CD4-positive, alpha-beta T cell treated with Interleukin-12 subunit alpha and Interleukin-12 subunit beta, for 1 hour (primary cell): ENCODE measurements at places on chromosomes 4 and X.
A peak's percentile ranks its signal among the peaks of the same experiment; 100 is the strongest.

- DNase-seq = no peak
These were observed 189.0 kb upstream of the HCCS start for GRCh38 chrX:10922159-10922558.

DNA sequence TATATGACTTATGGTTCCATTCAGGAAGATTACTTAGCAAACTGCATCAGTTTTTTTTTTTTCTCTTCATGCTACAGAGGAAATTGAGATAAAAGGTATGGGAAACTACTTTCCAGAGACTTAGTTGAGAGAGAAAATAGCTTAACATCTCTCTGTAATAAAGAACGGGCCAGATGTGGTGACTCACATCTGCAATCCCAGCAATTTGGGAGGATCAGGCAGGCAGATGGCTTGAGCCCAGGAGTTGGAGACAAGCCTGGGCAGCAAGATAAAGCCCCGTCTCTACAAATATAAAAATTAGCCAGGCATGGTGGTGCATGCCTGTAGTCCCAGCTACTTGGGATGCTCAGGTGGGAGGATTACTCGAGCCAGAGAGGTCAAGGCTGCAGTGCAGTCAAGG is 271.2 kb upstream of the TENM3 start:
- no peak for DNase-seq

DNA sequence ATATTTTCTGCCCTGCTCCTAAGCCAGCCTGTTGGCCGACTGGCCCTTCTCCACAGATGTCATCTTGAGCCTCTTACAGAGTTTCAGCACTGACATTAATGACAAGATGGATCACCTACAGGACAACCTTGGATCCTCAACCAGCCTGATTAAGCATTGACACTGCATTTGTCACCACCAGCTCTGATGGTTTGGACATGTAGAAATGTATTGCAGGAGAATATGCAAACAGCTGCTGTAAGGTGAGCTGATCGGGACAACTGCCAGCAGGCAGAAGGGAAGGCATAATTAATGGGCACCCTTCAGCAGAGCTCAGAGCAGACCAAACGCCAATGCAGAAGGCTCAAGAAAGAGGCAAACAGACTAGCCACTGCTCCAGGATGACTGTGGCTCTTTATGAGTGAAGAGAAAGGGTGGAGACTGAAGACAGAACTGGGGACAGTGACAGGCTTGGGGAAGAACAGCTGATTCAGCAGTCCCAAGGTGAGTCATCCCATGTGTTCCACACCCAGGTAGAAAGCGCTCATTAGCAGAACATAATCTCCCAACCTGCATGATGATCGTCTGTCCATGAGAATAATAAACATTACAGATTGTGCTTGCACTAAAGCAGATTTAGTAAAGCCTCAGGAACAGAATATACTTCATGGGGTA is 6.7 kb downstream of the CORIN start:
- DNase-seq = no peak

DNA sequence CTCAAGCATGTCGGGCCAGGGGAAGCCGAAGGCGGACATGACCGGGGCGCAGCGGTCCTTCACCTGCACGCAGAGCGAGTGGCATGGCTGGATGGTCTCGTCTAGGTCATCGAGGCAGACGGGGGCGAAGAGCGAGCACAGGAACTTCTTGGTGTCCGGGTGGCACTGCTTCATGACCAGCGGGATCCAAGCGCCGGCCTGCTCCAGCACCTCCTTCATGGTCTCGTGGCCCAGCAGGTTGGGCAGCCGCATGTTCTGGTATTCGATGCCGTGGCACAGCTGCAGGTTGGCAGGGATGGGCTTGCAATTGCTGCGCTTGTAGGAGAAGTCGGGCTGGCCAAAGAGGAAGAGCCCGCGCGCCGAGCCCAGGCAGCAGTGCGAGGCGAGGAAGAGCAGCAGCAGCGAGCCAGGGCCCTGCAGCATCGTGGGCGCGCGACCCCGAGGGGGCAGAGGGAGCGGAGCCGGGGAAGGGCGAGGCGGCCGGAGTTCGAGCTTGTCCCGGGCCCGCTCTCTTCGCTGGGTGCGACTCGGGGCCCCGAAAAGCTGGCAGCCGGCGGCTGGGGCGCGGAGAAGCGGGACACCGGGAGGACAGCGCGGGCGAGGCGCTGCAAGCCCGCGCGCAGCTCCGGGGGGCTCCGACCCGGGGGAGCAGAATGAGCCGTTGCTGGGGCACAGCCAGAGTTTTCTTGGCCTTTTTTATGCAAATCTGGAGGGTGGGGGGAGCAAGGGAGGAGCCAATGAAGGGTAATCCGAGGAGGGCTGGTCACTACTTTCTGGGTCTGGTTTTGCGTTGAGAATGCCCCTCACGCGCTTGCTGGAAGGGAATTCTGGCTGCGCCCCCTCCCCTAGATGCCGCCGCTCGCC is at the start of gene SFRP2:
Gene SFRP2 (minus strand): TSS at position 671 of the 864 bp plus-strand sequence. CDS start 248 bp downstream, at position 423.
- DNase-seq = no peak

GRCh38 chrX:48631376-48632090 is 34.2 kb downstream of the WDR13 start:
- DNase-seq = peak; percentile 82

- no peak for DNase-seq
These were observed 29.8 kb downstream of the ACOX3 start for GRCh38 chr4:8410641-8411271.

- no peak for DNase-seq
These were observed 172.3 kb downstream of the ADGRA3 start for GRCh38 chr4:22343606-22344005.

DNA sequence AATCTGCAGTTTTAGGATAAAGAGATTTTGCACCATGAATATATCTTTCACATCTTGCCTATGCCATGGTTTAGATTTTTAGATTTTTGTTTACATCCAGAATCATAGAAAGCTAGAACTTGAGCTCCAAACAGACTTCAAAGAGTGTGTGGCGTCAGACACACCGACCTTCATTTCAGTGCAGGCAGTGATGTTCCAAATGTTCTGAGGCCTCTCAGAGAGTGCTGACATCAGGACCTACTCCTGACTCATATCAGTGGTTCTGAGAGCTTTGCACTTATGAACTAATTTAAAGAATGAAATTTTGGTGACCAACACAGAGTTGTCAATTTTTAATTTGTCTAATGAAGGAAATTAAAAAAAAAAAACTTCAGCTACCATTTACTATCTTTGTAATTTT is 18.3 kb downstream of the CXCR3 start:
- DNase-seq = no peak

DNA sequence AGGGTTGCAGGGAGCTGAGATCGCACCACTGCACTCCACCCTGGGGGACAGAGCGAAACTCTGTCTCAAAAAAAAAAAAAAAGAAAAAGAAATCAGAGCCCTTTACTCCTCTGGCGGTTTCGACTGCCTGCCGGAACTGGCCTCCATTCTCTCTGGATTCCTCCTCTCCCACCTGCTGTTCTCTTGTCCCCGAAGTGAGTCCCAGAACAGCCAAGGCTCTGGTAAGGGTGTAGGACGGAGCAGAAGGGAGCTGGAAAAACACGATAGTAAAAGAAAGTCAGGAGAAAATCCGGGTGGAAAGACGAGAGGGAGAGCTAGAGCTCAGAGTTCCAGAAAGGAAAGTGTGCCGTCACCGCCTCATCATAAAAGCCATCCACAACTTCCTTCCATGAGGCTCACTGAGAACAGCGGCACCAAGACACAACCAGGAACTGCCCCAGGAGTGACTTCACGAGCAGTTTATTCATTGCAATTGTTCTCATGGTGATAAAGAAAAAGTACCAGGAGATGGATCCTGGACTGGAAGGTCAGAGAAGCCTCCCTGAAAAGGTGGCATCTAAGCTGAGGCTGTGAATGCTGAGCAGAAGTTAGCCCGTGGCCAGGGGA is 12.3 kb downstream of the TLR3 start:
- no peak for DNase-seq

- peak; percentile 74 for DNase-seq
These were observed at the start of gene TMEM156 for GRCh38 chr4:39032218-39033085. Gene TMEM156 (minus strand): TSS chr4:39032409. CDS start chr4:39032313, 96 bp downstream.

- no peak for DNase-seq
These were observed 15.0 kb downstream of the UGT8 start for GRCh38 chr4:114613560-114613959.

DNA sequence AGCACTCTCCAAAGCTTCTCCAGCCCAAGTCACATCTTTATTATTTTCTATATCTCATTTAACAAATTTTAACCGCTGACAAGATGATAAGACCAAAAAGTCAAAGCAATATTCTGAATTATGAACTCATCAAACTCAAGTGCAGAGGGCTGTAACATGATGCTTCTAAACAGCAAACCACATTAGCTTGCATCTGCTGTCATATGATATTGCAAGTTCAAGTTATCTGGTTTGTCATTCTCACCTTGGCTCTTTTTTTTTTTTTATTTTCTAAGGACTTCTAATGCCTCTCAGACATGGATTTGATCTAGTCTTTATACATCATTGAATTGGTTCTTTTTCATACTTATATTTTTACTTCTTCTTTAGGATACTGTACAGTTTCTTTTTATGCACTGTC is 93.4 kb downstream of the SLC10A7 start:
- DNase-seq = no peak

GRCh38 chr4:74456849-74457395 is 12.0 kb downstream of the AREG start:
- DNase-seq = no peak

DNA sequence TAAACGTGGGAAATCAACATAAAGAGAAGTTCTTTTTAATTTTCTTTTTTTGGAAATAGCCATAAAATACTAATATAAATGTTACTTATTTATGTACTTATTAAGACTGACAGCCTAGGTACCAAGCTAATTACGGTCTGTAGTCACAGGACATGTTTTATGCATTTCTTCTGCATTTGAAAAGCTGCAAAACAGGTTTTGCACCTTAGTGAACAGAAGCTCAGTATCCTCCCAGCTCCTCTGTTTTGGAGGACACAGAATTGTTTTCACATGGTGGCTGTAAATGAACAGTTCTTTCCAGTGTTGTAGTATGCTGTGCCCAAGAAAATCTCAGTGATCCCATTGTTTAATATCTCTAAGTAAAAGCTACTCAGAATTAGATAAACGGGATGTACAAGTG is 1788.0 kb upstream of the TENM3 start:
- no peak for DNase-seq

DNA sequence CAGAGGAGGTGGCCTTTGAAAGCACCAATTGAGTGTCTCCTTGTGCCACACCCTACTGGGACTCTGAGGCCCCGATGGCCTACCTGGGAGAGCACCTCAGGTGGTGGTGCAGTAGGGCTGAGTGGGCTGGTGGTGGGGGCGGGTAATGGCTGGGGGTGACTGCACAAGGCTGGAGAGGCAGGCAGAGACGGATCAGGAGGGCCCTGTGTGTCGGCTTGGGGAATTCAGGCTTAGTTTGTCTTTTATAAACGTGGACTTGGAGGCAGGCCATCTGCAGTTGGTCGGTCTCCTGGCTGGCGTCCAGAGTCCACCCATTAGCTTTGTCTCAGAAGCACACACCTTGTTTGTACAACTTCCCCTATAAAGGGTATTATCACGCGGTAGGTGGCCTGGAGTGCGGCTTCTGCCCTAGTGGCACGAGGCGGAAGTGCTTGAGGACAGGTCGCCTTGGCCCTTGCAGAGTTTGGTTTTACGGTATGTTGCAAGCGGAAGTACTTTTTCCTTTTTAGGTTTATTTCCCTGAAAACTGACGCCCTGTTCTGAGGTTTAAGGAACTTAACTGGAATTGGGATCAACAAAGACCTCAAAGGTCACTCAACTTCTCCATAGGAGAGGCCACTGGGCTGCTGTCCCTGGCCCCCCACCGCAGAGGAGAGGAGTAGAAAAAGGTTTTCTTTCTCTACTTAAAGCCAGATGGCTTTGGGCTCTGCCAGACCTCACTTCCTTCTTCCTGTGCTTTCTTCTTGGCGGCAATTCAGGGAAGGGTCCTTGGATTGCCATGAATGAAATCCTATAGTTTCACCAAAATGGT is 8.0 kb downstream of the TBC1D14 start:
- no peak for DNase-seq

- peak; percentile 24 for DNase-seq
These were observed 46.3 kb downstream of the RASSF6 start for GRCh38 chr4:73573794-73574528.

GRCh38 chrX:5683996-5684395 is 544.7 kb downstream of the NLGN4X start:
- no peak for DNase-seq

DNA sequence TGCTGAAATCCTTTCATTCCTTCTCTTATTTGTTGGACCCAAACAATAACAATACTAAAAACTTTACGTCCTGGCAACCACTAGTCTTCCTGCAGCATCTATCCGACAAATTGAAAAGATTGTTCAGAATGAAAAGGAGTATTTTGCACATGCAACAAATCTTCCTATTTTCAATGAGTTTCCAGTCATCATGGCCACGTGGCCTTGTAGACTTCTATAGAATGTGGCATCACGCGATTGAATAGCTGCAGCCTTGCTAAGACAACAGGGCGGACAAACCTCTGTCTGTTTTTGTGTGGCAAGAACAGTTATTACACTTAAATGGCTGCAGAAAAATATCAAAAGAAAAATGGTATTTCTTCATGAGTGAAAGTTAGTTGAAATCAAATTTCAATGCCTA is 297.9 kb upstream of the LCORL start:
- DNase-seq = no peak

DNA sequence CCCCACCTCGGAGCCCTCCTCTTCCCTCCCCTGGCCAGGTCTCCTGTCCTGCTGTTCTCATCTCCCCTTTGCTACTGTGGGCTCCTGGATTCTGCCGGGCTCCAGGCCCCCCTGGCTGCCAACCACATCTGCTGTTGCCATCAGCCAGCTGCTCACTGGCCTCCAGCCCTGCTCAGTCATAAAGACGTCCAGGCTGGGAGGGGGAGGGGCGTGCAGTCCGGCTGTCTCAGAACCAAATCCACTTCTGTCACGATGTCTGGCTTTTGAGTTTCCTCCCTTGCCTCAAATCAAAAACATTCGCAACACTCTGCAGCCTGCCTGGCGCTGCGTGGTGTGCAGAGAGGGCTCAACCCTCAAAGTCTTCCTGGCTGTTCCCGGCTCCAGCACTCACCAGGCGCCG is 7.1 kb downstream of the RASL11B start:
- DNase-seq = no peak

GRCh38 chr4:101651778-101652177 is 138.8 kb upstream of the BANK1 start:
- DNase-seq = no peak

- DNase-seq = no peak
These were observed 469 bp downstream of the IRS4 start for GRCh38 chrX:108735679-108736508.

GRCh38 chrX:110667706-110668105 is 127.9 kb downstream of the CHRDL1 start:
- no peak for DNase-seq

DNA sequence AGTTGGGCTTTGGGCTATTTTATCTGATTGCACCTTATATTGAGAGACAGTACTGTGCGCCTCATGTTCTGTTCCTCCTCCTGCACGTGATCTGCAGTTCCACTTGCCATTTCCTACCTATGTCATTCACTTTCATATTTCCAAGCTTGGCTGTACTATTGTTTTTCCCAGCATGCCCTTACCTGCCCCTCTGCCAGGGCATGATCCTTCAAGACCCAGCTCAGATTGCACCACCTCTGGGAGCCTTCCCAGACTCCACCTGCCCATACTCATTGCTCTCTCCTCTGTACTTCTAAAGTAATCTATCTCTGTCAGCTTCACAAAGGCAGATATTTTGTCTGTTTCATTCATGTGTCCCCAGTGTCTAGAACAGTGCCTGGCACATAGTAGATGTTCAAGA is 11.6 kb downstream of the SLC25A5 start:
- DNase-seq = no peak

- DNase-seq = no peak
These were observed 103.2 kb upstream of the CITED1 start for GRCh38 chrX:72408885-72409284.

GRCh38 chr4:22984390-22984789 is 291.7 kb downstream of the GBA3 start:
- no peak for DNase-seq
